ENCODE measurements at places on chromosomes 13 and 19.

DNA sequence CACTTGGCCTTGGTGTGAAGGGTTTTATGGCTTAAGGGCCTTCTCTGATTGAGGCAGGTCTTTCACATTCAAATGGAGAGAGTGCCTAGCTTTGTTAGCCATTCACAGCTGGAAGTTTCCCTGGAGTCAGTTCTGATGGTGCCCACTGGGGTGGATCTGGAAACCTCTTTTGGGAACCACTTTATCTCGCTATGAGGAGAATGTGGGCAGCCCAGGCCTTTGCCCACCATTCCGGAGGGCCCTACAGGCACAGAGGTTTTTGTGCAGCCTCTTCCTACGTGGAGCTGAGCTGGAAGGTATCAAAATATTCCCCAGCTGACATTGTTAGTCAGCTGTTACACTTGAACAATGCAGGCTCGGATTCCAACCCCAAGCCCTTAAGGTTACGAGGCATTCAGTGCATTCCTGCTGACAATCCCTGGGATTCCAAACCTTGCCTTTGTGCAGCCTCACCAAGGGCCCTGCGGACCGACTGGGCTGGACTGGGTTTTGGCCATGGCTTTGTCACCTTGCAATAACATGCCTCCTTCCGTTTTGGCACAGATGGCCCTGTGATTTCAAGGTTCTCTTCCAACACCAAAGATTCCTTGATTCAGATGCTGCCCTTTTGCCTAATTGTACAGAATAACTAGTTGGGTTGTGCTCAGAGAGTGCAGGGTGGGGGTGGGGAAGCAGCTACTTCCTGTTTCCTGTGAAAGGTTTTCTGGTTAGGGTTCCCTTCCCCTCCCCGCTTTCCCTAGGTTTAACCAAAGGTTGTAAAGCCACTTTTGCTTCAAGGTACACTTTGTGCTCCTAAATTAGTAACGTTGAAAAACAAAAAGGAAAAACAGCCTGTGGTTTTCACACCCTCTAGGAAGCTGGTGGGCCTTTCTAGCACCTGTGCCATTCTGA lies 27.0 kb downstream of the SAE1 start:
- peak; percentile 23 for DNase-seq

DNA sequence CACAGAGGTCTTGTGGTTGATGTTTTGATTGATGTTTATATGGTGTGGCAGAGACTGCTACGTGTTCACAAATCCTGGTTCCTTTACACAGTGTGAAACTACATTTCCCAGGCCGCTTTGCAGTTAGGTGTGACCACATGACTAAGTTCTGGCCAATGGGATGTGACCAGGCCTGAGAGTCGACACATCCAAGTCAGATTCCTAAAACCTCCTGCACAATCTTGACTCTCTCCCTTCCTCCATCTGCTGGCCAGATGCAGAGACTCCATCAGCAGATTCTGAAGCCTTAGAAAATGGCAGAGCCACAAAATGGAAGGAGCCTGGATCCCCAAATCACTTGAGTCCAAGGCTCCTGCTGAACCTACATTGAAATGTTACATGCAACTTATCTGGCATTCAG lies 12.6 kb downstream of the CD37 start:
- peak; percentile 51 for DNase-seq

GRCh38 chr19:9054207-9054606 lies 32.7 kb upstream of the OR1M1 start:
- DNase-seq, result no peak

GRCh38 chr13:28408863-28409262 lies 86.1 kb downstream of the FLT1 start:
- no peak for DNase-seq

- DNase-seq, result no peak
Measured at GRCh38 chr19:24054044-24054935, 32.7 kb upstream of the ZNF254 start.

GRCh38 chr13:20174656-20175405 lies 14.0 kb upstream of the GJA3 start:
- DNase-seq, result peak; percentile 88

GRCh38 chr13:110301606-110302553 lies 5.1 kb downstream of the COL4A1 start:
- DNase-seq, result no peak

DNA sequence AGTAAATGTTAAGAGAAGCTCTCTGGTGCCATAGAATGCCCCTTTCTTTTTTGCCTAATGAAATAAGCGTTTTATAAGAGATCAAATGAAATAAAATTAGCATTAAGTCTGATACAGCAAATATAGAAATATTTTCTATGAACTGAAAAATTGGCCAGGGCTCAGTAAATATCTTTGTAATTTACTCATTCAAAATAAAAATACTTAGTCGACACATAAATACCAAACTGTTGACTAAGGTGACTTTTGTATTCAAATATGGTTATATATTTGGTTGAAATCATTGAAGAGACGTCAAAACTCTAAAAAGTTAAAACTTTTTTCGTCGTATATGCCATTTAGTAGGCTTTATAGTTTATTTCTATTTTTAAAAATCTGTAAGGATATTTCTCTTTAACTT lies 25.6 kb downstream of the IPO5 start:
- no peak for DNase-seq
